ENCODE measurements at places on chromosomes 12 and 14.

DNA sequence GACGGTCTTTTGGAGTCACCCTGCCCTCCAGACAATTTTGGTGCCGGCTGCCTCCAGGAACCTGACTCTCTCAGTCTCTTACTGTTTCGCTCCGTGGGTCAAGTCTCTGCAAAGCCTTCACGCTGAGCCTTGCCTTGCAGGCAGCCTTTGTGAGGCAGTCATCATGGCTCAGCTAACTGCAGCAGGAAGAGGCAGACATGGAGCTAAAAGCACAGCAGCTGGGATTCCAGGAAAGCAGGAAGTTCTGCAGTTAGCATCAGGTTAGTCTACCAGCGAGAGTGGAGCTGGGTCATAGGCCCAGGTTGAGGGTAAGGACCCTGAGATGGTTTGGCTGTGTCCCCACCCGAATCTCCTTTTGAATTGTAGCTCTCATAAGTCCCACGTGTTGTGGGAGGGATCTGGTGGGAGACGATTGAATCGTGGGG, 305.4 kb downstream of the PCNX1 start:
- H3K36me3 ChIP-seq, result no peaks in the 10 kb centered on the region
- H3K4me1 ChIP-seq, result no peaks in the 10 kb centered on the region
- DNase-seq, result no peak
- no peaks in the 10 kb centered on the region for H3K27me3 ChIP-seq
- H3K4me3 ChIP-seq, result no peak overlapping the region
- no peak overlapping the region for H3K27ac ChIP-seq

- no peak for DNase-seq
- peaks cover 14% of the 10 kb centered on the region for H3K36me3 ChIP-seq
- peaks cover 8% of the 10 kb centered on the region for H3K4me1 ChIP-seq
- no peak overlapping the region for H3K4me3 ChIP-seq
- no peak overlapping the region for H3K27ac ChIP-seq
Measured at GRCh38 chr12:6450091-6450868, 1.6 kb upstream of the TAPBPL start.

DNA sequence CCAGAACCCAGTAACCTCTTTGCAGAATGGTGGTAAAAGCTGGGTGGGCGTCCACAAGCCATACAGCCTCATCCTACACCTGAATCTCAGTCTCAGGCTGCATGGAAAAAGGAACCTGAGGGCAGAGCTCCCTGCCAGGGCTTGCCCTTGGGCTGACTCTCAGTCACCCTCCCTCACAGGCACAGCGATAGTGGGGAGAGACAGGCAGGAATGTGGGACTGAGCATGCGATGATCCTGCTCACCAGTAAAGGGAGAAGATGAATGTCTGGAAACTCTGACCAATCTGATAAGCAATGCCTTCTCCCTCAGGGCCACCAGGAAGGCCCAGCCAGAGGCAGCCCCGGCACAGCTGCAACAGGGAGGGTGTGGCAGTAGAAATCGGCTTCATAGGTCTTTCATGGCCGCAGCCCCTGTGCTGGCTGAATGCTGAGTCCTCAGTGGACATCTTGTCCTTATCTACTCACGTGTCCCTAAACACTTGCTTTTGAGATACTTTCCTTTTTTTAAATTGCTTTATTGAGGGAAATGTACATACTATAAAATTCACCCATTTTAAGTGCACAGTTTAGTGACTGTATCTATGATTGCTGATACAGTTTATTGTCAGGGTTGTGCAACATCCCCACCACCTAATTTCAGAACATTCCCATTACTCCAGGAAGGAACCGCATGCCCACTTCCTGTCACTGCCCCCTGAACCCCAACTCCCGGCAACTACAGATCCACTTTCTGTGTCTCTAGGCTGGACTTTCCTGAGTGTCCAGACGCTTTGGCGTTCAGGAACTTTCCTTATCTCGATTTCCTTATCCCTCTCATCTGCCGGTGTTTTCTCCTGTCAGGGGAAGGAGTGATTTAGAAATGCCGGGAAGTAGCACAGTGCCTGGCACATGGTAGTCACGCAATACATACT, 258.1 kb downstream of the PCNX1 start:
- H3K36me3 ChIP-seq, result no peaks in the 10 kb centered on the region
- H3K4me1 ChIP-seq, result peaks cover 7% of the 10 kb centered on the region
- H3K27me3 ChIP-seq, result no peaks in the 10 kb centered on the region
- H3K4me3 ChIP-seq, result no peak overlapping the region
- no peak overlapping the region for H3K27ac ChIP-seq
- no peak for DNase-seq

DNA sequence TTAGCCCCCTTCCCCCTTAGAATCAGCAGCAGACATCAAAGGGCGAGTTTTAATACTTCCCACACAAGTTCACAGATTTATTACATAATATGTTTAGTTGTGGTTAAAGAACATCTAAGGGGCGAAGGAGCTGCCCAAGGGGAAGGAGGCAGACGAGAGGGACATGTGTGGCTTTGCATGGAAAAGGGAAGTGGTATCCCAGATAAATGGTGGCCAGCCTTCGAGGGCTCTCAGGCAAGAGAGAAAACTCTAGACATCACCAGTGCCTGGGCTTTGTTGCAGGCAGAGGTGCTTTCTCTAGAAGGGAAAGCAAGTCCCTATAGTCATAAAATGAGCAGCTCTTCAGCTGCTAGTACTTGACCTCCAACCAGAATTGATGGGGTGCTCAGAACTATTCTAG, 121.2 kb downstream of the CACNA1C start:
- H3K4me1 ChIP-seq, result peaks cover 11% of the 10 kb centered on the region
- no peak overlapping the region for H3K27ac ChIP-seq
- no peaks in the 10 kb centered on the region for H3K36me3 ChIP-seq
- no peaks in the 10 kb centered on the region for H3K27me3 ChIP-seq
- no peak for DNase-seq

DNA sequence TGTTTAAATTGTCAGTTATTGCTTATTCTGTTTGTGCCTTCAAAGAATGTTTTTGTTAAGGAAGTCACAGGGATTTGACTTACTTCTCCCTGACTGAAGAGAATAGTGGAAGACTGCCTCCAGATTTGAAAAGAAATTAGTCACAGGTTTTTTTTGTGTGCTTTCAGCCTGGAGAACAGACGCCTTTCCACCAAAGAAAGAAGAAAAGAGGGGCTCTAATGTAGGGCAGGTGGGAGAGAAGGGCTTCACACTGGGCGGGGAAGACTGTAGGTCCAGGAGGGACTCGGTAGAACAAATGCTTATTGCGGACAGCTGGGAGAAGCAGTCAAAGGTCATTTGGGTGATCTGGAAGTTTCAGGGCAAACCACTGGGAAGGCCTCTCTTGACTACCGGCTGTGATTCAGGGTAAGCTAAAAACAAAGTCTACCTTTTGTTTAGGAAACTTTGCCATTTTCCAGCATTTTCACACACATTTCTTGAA, 76.8 kb downstream of the SAMD4A start:
- no peaks in the 10 kb centered on the region for H3K36me3 ChIP-seq
- H3K4me1 ChIP-seq, result no peaks in the 10 kb centered on the region
- H3K27ac ChIP-seq, result no peak overlapping the region
- DNase-seq, result no peak
- no peaks in the 10 kb centered on the region for H3K27me3 ChIP-seq
- H3K4me3 ChIP-seq, result no peak overlapping the region

DNA sequence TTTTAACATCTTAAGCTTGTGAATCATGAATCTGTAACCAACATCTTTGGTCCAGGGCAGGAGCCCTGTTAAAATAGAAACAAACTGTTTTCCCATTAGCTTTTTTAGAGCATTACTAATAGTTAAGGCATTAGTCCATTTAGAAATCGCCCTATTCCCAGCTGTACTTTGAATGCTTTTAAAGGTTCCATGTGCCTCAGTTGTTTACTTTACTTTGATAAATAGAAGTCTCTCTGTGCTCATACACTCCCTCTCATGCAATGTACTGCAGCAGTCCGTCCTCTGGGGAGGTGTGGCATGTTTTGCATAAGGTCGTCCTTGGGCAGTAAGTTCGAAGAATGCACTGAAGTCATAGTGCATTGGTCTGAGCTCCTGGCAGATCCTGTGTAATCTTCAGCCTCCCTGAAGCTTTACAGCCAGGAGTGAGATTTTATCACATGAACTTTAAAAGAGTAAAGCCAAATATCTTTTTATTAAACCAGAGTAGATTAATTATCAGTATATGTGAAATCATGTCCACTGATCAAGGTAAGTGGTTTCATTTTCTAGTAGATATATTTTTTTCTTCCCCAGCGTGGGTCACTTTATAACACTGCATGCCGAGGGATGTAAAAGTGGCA, 134.7 kb downstream of the FGD4 start:
- peak overlapping the region; percentile 83 for H3K4me3 ChIP-seq
- peak overlapping the region; percentile 90 for H3K27ac ChIP-seq
- H3K27me3 ChIP-seq, result no peaks in the 10 kb centered on the region
- DNase-seq, result no peak

Measured in liver (tissue), 10 donors.